CD4-positive, alpha-beta memory T cell (primary cell): ENCODE measurements at places on chromosomes 11 and 22.

- DNase-seq: no peak
Measured at GRCh38 chr11:114285599-114285998, 10.6 kb upstream of the NNMT start.

- DNase-seq: no peak
Measured at GRCh38 chr11:11978098-11978637, 30.3 kb downstream of the DKK3 start.

GRCh38 chr11:27201454-27202302 is 161.1 kb downstream of the BBOX1 start:
- no peak for DNase-seq

- DNase-seq: no peak
Measured at GRCh38 chr11:80868831-80869230, 1428.0 kb upstream of the TENM4 start.

DNA sequence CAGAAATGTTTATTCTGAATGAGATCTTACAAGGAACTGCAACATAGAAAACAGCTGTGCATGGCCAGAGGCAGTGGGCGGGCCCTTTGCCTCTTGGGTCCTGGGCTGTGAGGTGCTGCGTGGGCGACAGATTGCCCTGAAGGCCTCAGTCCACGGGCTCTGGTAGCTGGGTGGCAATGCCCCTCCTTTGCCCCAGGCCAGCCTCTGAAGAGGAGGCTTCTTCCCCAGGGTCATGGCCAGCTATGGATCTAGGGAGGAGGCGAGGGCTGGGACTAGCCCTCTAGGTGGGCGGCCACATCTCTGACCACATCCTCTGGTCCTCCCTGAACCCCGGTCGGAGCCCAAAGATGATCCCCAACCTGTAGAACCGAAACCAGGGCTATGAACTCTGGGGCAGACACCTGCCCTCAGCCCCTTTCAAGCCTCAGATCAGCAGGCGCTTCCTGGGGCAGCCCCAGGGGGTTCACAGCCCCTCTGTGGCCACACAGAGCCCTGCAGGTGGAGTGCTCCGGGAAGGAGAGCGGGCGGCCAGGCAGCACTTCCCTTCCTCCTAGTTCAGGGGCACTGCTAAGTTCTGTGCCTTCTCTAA is 6.6 kb upstream of the CDC42BPG start:
- DNase-seq: peak; percentile 62

DNA sequence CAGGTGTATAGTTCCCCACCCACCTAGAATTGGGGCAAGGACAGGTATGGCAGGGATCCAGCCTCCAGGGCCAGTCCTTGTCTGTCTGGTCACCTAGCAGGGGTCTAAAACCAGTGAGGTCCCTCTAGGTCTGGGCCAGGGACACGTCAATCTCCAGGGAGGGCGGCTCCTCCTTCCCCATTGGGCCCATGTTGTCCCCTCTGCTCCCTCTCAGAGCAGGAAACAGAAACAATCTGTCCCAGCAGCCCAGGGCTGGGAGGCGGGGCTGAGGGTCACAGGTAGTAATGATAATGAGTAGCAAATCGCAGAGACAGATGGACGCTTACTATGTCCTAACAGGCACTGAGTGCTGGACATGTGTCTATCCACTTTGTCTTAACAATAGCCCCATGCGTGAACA is 22.8 kb upstream of the SYT7 start:
- DNase-seq: no peak

DNA sequence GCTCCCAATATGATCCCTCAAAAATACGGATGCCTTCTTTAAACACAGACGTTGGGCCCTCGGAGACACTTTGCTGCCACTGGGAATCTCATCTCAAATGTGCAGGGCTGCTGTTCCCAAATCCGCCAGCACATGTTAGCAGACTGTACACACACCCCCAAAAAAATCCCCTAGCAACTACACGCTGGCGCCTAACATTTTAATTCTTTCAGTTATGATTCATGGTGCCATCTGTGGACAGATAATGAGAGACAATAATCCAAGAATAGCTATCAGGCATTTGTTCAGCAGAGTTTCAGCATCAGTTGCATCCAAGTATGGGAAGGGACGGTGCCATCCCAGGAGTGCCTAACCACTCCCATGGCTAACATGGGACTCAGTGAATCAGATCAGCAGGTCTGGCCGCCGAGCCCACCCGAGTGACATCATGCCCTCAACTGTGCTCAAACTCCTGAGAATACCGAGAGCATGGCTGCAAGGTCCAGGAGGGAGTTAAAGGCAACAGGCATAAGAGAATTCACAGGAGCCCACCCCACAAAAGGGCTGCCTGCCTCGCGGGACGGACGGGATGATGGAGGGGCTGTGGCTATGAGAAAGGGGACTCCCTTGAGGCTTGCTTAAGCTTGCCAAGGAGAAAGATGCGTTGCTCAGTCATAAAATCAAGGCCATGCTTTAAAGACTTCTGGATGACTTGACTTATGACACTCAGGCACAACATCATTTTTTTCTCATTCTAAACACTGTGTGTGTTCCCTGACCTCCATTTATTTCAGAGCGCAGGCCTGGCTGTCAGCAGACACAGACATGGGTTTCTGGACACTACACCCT is 337.0 kb downstream of the SHANK2 start:
- no peak for DNase-seq
